ENCODE measurements at places on chromosomes 11 and 22.

GRCh38 chr11:36195496-36196354 is 93.5 kb downstream of the COMMD9 start:
- peak; percentile 3 for DNase-seq

DNA sequence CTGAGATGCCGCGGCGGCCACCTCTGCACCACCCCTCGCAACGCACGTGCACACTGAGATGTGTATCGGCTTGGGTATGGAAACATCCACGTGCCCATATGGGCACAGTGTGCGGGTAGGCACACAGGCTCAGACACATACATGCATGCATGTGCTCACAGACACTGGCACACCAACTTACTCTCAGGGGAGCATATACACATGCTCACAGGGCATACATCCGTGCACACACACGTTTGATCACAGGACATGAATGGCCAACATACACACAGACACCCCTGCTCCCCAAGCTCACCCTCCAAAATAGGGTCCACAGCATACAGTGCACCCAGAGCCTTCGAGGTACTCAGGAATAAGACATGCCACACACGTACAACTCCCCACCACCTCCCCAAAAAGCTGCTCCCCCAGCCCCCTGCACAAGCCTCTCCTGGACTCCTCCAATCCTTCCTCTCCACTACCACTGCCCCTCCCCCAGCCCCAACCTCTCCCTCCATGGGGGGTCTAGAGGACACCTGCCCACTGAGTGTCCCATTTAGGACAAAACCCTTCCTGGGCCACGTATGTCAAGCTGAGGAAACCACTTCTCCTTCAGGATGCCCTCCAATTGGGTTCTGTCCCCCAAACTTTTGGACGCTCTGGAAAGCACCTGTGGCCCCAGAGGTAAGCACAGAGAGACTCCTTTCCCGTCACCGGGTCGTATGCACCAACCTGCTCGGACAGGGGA is 53.1 kb downstream of the SLC22A12 start:
- DNase-seq = no peak

DNA sequence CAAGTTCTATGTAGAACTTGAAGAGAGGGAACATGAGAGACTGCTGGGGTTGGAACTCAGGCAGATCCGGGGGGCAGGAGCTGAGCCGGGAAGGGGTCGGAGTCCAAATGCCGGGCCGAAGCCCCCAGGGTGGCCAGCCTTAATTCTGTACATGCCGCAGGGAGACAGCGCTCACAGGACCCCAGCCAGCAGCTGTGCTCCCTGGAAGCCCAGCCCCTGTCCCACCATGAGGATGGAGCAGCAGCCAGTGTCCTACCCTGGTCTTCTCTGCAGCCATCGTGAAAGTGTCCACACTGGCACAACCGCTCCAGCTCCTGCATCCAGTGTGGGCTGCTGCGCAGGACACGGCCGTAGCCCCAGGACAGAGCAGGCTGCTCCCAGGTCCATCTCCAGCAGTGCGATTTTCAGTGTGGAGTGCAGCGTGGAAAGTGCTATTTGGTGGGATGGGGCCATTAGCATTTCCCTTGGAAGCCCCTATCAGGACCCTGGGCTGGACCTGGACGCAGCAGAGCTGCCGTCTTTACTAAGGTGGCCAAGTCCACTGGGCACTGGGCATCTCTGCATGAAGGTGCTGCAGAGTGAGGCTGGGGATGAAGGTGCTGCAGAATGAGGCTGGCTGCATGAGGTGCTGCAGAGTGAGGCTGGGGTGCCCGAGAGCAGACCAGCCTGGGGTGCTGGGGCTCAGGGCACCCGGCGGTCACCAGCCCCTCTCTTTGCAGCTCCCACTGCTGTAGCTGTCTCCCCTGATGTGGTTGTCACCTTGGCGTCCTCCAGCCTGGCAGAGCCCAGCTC is 737.4 kb downstream of the BRD1 start:
- DNase-seq = no peak

DNA sequence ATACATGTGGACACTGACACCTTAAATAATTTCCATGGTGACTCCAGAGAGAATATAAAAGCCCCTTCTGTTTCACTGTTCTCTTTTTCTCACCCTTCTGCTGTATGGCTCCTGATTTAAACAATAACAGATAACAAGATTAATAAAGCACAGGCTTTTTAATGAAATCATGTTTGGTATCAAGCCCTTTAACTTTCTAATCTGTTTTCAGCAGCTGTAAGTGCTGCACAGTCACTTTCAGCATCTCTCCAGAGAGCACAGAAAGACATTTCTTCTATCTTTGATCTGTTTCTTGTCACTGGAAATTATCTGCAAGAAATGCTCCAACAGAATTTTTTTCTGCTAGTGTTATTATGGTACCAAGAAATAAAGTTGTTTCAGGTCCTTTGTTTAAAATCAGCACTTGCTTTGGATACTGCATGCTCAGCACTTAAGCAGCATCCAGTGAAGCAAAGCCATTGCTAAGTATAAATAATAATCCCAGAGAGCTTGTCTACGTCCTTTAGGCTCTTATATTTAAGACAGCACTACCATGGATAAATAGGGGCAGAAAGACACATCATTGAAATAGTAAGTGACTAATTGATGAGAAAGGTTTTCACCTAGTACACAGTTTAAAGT is 134.2 kb upstream of the CARD18 start:
- no peak for DNase-seq

- DNase-seq = no peak
Measured at GRCh38 chr22:37213218-37213855, 1.1 kb upstream of the SSTR3 start.

DNA sequence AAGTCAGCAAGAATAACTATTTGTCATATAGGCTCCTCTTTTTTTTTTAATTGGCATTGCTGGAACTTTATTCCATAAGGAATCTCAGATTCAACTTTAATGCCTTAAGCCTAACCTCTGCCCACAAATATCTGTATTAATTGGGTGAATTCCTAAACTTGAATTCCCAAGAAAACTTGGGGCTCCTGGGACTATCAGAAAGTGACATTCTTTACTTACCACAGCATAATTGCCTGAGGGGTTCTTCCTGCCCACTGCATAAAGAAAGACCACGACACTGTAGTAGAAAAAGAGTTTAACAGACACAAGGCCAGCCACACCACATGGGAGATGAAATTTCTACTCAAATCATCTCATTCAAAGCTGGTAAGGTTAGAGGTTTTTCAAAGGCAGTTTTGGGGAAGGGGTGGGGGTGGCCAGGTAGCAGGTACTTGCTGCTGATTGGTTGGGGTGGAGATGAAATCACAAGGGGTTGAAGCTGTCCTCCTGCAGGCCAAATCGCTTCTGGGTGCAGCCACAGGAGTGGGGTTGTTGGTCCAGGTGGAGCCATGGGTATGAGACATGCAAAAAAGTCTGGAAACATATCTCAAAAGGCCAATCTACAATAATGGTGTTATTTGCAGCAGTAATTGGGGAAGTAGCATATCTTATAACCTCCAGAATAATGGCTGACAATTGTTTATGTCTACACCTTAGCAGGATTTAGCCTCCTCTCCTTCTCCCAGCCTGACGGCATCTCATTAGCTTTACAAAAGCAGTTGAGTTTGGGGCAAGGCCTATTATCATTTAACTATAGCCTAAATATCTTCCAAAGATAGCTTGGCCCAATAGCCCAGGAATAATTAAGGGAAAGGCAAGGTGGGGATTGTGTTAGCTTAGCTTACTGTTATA is 4.8 kb upstream of the NLRP10 start:
- DNase-seq = no peak

- no peak for DNase-seq
Measured at GRCh38 chr11:122153746-122154145, 37.7 kb upstream of the BLID start.

DNA sequence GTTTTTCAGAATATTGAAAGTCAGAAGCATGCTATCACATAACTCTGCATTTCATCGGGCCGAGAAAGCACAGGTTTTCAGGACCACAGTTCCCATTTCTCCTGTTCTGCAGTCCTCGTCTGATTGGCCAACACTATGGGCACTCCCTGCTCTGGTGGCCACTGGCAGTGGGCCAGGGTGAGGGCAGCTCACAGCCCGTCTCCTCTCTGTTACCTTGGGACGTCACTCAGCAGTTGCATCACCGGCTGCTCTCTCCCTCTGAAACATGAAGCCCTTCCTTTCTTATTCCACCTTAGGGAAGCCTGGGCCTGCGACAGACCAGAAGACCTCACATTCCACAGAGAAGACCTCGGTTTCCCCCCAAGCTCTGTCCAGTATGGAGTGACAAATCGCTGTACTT is 11.4 kb upstream of the MICAL3 start:
- DNase-seq = no peak

- DNase-seq = no peak
Measured at GRCh38 chr11:66861774-66862558, 5.1 kb downstream of the LRFN4 start.

DNA sequence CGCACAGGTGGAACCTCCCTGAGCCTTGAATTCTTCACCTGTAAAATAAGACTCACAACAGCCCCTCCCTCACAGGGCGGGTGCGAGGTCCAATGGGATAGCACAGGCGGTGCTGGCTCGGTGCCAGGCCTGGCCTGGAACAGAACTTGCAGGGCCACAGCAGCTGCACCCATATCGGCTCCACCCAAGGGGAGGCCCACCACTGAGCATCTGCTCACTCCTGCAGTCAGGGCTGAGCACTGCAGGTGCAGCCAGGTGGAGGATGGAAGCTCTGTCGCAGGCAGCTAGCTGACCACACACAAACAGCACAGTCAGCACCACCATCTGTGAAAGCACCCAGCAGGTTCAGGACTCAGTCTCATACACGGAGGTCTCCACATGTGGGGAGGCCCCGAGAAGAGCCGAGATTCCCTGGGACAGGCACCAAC is 19.6 kb downstream of the VPS37C start:
- DNase-seq = no peak

DNA sequence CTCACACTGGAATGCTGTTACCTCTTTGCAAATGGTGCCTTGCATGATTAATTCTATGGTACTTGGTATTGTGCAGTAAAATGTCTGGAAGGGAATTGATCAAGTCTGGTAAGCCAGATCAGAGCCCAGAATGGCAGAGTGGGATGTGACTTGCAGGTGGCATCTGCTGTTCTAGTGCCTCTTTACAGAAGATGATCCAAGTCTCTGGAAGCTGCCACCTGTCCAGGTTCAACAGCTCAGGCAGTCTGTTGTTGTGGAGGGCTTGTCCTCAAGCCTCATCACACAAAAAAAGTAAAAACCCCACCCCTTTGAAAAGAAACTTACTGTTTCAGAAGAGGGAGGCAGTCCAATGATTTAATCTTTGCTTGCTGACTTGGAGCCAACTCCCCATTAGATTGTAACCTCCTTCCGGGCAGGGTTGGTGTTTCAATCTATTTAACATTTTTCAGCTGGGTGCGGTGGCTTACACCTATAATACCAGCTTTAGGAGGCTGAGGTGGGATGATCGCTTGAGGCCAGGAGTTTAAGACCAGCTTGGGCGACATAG is 17.1 kb downstream of the ZNRF3 start:
- no peak for DNase-seq

- no peak for DNase-seq
Measured at GRCh38 chr22:39428597-39429071, 28.2 kb upstream of the MGAT3 start.

GRCh38 chr11:77125191-77125590 is 2.9 kb upstream of the MYO7A start:
- DNase-seq = no peak

GRCh38 chr11:6677018-6677417 is 6.1 kb downstream of the MRPL17 start:
- no peak for DNase-seq

GRCh38 chr11:72244361-72245262 is 636 bp upstream of the PHOX2A start:
- no peak for DNase-seq

DNA sequence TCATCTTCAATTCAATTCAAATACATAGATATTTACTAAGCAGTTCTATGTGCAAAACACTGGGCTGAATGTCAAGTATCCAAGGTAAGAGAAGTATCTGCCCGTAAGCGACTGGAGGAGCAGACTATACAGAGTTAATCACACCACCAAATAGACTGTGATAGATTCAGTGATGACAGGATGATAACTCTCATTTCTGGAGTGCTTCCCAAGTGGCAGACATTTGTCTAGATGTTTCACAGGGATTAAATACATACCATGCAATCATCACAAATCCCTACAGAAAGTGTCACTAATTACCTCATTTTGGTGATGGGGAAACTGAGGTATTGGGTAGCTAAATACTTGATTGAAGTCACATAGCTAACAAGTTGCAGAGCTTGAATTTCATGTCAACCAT is 508.7 kb upstream of the TENM4 start:
- DNase-seq = no peak

DNA sequence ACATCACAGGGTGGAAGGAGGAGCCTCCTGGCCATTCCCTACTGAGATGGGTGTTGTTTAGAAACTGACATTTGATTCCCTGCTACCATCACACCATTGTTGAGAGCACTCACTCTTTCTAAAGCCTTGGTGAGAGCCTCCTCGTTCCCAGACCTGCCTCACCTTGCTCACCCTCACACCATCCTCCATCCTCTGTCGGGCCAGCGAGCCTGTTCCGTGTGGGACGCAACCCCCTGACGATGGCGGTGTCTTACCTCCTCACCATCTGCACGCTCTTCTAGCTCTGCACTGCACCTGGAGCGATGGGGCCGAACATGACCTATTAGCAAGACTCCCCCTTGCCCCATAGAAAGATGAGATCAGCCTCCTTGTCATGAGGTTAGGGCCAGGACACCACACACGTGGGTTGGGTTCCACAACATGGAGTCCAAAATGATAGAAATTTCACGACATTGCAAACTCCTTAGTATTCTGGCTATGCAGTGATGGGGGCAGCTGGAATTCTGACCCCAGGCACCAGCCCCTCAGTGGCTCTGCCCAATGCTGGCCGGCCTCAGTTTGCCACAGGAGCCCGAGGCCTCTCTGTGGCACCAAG is 1017.9 kb downstream of the TBC1D22A start:
- no peak for DNase-seq

- no peak for DNase-seq
Measured at GRCh38 chr11:74949753-74950137, 679 bp downstream of the SPCS2 start.

- DNase-seq = no peak
Measured at GRCh38 chr11:119365071-119365591, 16.4 kb downstream of the USP2 start.

GRCh38 chr11:119249671-119250010 is 43.5 kb downstream of the CBL start:
- no peak for DNase-seq

DNA sequence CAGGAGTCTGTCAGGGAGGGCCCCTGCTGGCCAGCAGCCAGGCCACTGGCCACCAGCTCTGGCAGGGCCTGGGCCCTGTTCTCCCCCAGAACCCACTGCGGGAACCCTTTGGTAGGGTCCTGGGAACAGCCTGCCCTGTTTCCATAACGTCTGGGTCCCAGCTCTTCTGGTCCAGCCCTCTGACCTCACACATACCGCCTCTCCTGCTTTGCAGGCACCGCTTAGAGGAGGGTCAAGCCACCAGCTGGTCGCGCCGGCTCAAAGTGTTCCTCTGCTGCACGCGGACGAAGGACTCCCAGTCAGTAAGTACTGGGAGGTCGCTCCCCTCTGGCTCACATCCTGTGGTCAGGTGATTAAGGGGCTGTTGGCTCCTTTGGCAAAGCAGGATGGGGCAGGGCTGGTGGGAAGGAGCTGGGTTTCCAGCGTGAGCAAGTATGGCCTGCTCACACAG is 26.6 kb upstream of the MYRF start:
- DNase-seq = no peak
